ENCODE measurements at places on chromosomes 4 and X.

- no peak for DNase-seq
These were observed 60.8 kb downstream of the AWAT2 start for GRCh38 chrX:69988955-69989394.

DNA sequence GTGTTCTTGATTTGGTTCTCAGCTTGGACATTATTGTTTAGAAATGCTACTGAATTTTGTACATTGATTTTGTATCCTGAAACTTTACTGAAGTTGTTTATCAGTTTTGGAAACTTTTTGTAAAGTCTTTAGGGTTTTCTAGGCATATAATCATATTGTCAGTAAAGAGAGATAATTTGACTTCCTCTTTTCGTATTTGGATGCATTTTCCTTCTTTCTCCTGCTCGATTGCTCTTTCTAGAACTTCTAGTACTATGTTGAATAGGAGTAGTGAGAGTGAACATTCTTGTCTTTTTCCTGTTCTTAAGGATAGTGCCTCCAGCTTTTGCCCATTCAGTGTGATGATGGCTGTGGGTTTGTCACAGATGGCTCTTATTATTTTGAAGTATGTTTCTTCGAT is 24.1 kb downstream of the TMPRSS11A start:
- no peak for DNase-seq

DNA sequence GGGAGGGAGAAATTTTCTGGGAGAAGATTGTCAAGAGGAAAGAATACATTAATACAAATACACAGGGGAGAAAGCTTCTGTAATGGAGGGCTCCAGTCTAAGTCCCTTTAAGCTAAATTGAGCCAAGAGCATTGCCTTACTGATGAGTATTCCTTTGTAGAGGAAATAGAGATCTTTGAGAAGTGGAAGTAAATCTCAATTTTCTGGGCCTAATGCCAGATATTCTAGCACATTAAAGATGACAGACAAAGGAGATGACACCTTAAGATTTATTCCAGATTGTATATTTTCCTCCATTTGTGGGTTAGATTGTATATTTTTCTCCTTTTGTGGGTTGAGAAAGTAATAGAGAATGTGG is 28.5 kb upstream of the SMAD1 start:
- DNase-seq = no peak

DNA sequence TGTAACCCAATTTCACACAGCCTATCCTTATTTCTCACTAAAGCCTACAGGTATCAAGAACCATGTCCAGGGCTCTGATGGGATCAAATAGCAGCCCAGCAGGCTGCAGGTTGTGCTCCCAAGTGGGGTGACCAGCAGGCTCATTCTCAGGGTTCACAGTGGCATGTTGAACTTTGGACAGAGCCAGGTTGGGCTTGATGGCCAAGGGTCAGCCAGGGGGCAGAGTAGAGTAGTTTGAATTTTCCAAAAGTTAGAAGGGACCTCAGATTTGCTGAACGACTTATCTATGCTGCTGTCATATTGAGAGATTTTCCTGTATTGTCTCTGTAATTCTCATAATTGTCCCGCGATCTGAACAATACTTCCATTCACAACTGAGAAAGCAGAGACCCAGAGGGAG is 310.8 kb upstream of the BOD1L1 start:
- DNase-seq = no peak

DNA sequence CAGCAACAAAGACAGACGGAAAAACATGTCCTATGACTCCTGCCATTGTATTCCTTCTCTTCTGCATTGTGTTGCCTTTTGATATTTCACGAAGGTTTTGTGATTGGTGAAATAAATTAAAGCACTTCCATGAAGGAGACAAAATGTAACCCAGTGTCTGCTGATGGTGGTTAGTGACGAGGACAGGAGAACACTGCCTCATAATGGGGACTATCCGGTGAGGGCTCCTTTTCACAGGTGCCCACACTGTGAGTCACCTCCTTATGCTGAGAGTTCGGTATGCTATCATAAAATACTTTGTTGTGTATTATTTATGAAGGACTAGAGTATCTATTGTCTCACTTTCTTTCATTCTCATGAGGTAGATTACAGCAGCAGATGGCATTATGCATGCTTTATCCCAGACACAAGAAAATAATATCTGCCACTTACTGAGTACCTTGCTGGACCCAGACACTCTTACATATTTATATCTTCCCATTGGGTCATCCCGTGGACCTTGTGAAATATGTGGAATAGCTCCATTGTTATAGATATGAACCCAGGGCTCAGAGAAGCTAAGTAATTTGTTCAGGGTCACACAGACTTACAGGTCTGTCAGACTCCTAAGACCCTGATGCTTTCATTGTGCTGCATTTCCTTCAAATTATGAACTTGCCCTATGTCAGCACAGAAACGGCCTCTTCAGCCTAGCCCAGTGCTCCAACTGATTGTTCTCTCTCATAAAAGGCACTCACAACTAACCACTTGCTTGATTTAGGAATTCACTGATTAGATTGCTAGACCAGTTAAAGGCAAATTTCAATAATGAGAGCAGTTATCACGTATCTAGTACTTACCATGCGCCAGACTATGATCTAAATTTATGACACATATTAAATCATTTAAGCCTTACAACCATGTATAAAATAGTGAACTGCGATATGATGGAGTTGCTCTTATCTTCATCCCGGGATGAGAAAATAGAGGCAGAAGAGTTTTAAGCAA is 31.2 kb downstream of the PLS3 start:
- no peak for DNase-seq

GRCh38 chrX:11261260-11261659 is 32.0 kb upstream of the AMELX start:
- no peak for DNase-seq

- no peak for DNase-seq
These were observed 1.4 kb upstream of the PRPS1 start for GRCh38 chrX:107626916-107627315.

DNA sequence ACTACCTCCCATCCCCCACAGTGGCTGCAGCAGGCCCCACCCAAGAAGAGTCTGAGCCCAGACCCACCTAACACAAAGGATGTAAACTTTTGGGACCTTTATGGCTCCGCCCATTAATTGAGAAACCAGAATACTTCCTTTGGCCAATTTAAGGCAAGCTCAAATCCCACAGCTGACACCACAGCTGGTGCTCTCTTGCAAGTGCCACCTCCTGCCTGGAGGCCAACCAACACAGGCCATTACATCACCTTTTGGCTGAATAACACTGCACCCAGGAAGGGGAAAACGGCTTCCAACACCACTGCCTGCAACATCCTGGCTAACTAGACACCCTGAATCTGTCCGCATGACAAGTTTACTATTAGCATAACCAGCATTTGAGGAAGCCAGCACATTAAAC is 248.8 kb downstream of the PRDM5 start:
- no peak for DNase-seq

DNA sequence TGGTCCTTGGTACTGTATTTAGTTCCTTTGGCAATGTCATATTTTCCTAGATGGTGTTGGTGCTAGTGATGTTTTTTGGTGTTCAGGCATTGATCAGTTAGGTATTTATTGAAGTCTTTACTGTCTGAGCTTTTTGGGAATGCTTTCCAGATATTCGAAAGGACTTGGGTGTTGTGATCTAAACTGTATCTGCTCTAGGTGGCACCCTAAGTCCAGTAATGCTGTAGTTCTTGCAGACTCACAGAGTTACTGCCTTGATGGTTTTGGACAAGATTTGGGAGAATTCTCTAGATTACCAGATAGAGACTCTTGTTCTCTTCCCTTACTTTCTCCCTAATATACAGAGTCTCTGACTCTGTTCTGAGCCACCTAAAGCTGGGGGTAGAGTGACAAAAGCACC is 513.6 kb upstream of the PITX2 start:
- no peak for DNase-seq

DNA sequence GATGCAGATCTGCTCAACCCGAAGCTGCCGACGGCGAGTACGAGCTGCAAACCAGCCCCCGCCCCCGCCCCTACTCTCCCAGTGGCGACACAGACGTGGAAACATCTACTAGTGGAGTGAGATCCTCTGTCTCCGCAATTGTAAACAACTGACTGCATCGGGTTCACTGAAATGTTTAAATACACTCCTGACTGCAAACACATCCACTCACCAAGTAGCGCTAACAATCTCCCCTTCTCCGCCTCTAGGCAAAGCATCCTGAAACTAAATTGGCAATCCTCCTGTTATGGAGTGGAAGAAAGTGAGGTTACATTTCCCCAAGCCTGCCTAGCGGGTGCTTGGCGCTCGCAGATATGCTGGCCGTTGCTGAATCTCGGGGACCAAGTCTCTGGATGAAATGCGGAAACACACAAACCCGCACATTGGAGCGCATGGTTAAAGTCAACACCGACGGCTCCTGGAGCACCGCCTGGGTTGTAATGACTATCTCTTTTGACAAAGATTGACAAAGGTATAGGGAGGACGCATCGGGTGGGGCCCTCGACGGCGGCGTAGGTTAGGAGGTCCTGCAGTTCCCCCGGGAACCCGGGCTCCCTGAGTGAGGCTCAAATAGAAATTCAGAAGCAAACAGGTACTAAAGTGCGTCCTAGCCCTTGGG is 117.0 kb upstream of the TEX13C start:
- DNase-seq = peak; percentile 29

GRCh38 chr4:57320849-57321248 is 210.7 kb upstream of the IGFBP7 start:
- DNase-seq = peak; percentile 36

Data from left hindlimb (tissue), 1 donor.